GM12864 (cell line): ENCODE measurements at places on chromosomes 13 and 19.

DNA sequence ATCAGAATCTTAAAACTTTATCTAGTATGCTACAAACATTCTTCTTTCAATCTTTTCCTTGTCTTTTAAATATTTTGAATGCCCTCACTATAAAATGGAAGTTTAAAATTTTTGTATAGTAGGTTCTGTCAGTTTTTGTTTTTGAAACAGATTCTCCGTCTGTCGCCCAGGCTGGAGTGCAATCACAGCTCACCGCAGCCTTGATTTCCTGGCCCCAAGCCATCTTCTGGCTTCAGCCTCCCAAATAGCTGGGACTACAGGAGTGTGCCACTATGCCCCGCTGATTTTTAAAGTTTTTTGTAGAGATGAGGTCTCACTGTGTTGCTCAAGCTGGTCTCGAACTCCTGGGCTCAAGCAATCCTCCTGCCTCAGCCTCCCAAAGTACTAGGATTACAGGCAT lies 20.7 kb downstream of the PHF11 start:
- no peak for DNase-seq

DNA sequence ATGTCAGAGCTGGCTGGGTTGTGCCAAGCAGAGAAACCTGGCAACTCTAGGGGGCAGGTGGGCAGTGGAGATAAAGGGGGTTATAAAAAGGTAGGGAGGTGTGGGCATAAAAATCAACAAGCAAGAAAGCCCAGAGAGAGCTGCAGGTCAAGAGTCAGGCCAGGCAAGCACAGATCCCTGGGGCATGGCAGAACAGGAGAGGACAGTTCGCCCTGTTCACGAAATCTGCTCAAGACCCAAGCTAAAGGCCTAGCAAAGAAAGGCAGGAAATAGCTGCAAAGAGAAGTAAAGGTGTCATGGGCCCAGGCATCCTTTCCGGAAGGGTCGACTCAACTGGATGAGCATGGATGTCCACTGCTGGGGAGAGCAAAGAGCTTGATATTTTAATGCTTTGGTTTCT lies 3.4 kb downstream of the MBNL2 start:
- no peak for DNase-seq

DNA sequence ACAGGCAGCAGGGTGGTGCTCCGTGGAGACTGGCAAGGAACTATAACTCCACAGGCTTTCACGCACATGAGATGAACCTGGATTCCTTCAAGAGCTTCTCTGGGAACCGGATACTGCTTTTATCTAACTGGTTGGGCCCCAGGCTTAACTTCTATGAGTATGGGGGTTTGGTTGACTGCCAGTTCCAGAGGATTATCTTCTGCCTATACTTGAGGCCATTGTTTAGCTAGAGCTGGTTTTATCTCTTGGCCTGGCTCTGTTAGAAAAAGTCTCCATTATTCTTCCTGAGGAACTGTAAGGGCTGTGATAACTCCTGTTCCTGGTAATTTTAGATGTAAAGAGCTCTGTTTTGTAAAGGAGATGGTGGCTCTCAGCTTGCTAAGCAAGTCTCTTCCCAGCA lies 40.9 kb downstream of the ZNF846 start:
- DNase-seq: no peak

DNA sequence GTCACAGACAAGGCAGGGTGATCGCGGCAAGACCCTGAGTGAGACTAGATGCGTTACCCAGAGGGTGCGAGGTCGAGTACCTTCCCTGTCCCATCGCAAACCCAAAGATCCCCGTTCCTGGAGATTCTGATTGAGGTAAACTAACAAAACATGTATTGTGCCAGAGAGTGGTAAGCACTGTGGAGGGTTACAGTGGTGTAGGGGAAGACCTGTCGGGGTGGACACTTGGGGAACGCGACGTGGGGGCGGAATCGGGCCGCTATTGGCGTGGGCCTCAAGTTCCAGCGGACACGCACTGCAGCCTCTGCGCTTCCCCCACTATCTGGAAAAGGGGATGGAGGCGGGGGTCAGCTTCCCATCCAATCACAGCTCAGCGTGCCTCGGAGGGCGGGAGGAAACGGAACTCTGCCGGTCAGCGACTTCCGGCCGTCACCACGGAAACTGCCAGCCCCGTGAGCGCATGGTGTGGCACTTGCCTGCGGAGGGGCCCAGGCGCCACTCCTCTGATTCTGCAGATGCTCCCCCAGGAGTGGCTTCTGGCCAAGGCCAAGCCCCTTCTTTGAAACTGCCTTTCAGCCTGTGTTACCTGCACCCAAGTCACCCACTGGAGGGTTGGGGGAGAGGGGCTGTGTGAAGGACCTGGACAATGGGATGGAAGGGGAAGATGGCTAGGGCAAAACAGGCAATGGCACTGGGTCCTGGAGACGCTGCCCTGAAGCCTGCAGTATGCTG lies 1.0 kb upstream of the UBE2M start:
- DNase-seq: peak; percentile 76

DNA sequence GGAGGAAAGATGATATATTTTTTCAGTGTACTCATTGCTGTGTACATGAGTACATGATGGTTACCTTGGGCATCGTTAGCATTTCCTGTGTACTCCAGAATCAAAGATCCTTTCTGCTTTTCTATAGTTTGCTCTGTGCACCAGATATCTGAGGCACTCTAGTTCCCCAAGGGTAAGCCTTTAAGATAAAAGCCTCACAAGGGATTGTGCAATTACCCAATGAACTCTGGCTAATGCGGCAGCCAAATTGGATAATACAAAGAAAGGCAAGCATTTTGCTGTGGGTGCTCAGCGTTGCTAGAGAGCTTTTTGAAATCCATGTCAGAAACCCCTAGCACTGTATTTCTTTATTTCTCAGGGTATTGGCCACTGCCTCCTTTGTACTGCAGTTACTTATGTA lies 2.9 kb downstream of the CYSLTR2 start:
- DNase-seq: no peak

DNA sequence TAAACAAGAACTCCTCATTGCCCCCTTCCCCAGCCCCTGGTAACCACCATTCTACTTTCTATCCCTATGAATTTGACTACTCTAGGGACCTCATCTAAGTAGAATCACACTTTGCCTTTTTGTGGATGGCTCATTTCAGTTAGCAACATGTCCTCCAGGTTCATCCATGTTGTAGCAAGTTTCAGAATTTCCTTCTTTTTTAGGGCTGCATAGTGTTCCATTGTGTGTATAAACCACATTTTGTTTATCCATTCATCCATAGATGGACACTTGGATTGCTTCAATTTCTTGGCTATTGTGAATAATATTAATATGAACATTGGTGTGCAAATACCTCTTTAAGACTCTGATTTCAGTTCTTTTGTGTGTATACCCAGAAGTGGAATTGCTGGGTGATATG lies 4.8 kb upstream of the DHRS12 start:
- DNase-seq: no peak

DNA sequence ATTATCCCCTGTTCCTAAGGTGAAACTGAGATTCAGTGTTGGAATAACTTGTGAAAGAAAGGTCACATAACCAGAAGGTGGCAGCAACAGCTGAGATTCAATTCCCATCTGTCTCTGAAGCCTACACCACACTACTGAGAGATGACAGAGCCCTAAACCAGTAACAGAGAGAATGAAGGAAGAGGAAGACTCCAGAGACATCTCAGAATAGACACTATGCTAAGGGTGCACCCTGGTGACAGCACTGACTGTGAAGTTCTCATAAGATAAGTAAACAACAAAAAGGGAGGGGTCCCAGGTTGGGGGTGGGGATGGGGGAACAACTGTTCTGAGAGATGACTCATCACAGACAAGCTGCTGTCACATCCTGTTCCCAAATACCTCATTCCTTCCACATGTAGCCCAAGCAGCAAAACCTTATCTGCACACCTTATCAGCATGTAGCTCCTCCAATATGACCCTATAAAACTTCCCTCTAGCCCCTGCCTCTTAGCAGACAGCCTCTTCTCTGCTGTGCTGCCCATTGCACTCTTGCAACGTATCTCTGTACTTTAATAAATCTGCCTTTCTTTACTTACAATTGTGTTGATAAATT lies 46.5 kb downstream of the UTP14C start:
- no peak for DNase-seq

DNA sequence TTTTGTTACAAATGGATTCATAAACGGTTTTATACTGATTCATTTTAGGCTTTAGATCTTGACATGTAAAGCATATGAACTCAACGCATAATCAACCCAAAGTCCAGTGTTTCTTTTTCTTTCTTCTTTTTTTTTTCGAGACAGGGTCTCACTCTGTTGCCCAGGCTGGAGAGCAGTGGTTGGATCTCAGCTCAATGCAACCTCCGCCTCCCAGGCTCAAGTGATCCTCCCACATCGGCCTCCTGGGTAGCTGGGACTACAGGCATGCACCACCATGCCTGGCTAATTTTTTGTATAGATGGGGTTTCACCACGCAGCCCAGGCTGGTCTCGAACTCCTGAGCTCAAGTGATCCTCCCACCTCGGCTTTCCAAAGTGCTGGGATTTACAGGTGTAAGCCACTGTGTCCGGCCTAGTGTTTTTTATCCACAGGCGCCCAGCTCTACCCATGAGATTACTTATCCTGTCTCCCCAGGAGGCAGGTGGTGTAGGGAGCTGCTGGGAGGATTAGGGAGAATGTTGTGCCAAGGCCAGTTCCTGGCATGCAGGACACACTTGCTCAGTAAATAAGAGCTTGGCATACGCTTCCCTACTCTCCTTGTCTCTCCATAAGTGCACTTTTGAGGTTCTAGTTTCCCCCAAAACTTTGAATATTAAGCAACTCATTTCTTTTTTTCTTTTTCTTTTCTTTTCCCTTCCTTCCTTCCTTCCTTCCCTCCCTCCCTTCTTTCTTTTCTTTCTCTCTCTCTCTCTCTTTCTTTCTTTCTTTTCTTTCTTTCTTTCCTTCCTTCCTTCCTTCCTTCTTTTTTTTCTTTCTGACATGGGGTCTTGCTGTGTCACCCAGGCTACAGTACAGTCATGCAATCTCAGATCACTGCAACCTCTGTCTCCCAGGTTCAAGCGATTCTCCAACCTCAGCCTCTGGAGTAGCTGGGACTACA lies 4.8 kb upstream of the CEBPA start:
- no peak for DNase-seq

DNA sequence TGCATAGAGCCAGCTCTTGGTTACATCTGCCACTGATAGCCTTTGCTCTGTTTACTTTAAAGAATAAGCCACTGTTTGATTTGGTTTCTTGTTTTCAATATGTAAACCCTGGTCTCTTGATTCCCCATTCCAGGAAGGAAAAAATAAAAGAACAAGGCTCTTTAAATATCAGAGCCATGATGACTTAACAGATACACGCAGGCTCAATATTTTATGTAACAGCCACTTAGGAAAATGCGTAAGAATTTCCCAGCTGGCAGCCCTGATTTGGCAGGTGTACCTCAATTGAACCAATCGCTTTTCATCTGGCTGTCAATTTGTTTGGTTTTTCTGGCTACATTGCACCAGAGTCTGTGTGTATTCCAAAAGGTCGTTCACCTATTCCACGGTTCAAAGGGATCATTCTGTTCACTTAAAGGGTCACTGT lies 65.6 kb downstream of the IRS2 start:
- no peak for DNase-seq

DNA sequence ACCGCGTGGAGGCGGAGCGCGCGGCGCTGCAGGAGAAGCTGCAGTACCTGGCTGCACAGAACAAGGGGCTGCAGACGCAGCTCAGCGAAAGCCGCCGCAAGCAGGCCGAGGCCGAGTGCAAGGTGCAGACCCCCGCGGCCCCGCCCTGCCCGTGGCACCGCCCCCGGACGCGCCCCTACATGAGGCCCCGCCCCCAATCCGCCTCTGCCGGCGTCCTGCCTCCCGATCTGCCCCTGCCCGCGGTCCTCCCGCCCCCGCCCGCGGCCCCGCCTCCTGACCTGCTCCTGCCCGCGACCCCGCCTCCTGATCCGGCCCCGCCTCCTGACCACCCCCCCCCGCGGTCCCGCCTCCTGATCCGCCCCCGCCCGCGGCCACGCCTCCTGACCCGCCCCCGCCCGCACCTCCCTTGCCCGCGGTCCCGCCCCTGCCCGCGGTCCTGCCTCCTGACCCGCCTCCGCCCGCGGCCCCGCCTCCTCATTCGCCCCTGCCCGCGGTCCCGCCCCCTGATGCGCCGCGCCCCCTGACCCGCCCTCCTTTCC lies 11.7 kb downstream of the PRR36 start:
- no peak for DNase-seq

GRCh38 chr19:19300613-19301012 lies 19.7 kb downstream of the SUGP1 start:
- no peak for DNase-seq

- no peak for DNase-seq
Measured at GRCh38 chr13:77511552-77511951, 24.0 kb upstream of the SCEL start.

DNA sequence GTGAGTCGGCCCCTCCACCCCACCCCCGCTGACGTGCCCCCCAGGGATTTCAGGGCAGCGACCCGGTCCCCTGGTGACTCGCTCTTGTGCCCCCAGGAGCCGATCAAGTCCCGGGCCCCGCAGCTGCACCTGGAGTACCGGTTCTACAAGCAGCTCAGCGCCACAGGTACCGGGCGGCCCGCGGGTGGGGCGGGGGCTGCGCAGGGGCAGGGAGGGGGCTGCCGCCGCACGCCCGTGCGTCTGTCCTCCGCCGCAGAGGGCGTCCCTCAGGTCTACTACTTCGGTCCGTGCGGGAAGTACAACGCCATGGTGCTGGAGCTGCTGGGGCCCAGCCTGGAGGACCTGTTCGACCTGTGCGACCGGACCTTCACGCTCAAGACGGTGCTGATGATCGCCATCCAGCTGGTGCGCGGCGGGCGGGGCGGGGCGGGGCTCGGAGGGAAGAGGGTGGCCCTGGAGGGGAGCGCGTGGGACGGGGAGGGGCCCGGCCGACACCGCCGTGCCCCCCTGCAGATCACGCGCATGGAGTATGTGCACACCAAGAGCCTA lies 37.1 kb downstream of the BTBD2 start:
- DNase-seq: no peak

GRCh38 chr13:67554286-67554685 lies 324.1 kb upstream of the PCDH9 start:
- no peak for DNase-seq

DNA sequence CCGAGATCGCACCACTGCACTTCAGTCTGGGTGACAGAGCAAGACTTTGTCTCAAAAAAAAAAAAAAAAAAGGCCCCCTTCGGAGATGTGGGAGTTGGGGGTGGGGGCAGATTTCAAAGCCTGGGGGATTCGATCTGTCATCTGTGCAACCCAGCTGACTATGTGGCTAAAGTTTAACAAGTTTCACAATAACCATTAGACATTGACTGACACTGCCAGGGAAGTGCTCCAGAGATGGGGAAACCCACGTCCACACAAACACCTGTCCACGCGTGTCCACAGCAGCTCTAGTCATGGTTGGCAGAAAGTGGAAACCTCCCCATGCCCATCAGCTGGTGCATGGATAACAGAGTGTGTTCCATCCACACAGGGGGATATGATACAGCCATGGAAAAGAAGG lies 37.6 kb upstream of the HOMER3 start:
- DNase-seq: no peak
